ENCODE measurements at places on chromosomes 7 and 10.

DNA sequence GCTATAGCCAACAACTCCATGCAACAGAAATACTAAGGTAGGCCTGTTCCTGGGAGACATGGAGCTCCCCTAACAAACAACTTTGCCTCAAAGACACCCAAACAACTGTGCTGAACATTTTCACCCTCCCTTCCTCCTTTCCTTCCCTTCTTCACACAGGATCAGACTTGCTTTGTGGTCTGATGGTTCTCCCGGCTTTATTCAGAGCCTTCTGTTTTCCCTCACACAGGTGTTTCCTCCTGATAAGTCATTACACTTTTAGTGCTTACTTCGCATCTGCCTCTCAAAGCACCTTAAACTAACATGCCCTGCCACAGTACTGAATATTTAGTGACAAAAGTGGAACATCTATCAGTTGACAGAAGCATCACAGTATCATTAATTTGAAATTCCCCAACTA lies 56.3 kb upstream of the YAE1 start:
- no peak for DNase-seq

GRCh38 chr10:36202881-36203280 lies 560.8 kb upstream of the FZD8 start:
- no peak for DNase-seq

DNA sequence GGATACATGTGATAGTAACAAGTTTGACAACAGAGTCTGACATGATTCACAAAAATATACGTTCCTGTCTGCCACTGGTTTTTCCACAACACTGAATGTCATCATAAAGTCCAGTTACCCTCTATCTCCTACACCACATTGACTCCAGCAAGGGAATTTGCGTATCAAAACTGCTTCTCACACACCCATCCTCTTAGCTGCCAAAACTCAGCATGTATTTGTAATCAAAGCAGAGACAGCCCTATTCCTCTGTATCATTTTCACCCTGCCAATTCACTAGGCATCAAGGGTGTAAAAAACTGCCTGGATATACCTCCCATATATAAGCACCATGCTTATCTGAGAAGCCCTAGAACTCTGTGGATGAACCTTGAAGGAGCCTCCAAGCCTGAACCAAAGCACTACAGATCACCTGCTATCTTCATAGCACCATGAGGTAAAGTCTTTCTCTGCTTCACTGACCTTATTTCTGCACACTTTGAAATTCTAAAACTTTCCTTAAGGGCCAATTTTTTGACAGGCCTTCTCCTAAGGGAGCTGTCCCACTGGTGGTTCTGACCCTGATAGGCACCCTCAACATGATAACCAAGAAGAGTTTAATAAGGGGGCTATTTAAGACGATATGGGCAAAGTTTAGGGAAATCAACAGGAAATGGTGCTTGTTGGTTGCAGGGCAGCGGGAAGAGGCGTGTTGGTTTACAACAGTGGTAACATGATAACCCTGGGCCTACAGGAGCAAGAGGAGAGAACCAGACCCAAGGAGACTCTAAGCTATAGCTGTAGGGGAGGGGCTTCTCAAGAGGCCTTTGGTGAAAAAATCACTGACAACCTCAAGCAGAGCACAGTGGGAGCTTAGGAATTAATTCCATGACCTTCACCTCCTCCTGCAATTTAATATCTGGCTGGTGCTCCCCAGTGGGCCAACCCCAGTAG lies at the start of gene IFIT1B:
IFIT1B (plus strand) TSS at position 352 of the 933 bp plus-strand sequence; CDS start at position 432, 80 bp downstream.
- no peak for DNase-seq

DNA sequence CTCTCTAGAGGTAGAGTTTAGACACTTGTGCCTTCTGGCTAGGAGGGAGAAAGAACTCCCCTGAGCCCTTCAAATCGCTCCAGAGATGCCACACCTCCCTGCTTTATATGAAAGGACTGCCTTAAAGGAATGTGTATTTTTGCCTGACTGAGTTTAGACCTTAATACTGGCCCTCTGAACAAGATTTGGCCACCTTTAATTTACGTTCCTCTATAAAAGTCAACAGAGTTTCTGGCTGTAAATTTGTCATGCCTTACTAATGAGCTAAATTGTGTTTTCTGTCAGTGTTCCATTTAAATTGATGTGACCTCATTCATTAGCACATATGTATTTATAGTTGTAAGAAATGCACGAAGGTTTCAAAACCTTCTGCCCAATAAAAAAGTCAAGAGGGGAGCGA lies 48.0 kb downstream of the SEMA3C start:
- DNase-seq: no peak

GRCh38 chr10:46543466-46544377 lies 12.7 kb downstream of the GPRIN2 start:
- DNase-seq: no peak

Measured in fibroblast of skin of right quadriceps (primary cell).